Testis (tissue), 5 donors: ENCODE measurements at places on chromosomes 3 and 15. TPM values are rescaled to one million over a fixed set of nuclear protein-coding genes. Genes with fewer than 3 reads are reported as not detected.

The ALPK3 gene
- 4.1 TPM for total RNA-seq

The FGF12 gene
- total RNA-seq: 3.0 TPM

- no peak for DNase-seq
Observed at GRCh38 chr3:21795921-21796320, 44.9 kb upstream of the ZNF385D start.

GRCh38 chr3:60552581-60552980 is 698.7 kb downstream of the FHIT start:
- no peak for DNase-seq

GRCh38 chr3:178059119-178059518 is 477.1 kb upstream of the KCNMB2 start:
- DNase-seq: no peak

DNA sequence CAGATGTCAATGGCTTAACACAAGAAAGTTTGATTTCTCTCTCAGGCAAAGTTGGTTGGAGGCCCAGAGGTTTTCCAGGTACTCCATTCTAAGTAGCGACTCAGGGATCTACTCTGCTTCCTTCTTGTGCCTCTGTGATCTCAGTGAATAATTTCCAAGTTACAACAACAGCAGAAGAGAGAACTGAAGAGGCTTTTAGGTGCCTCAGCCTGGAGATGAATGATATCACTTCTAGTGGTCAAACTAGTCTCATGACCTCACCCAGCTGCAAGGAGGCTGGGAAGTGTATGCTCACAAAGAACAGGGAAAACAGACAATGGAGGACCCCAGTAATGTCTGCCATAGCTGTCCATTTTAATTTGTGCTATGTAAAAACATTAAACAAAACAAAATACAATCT is 4.6 kb upstream of the PRICKLE2 start:
- DNase-seq: no peak

GRCh38 chr3:177693616-177694264 is 496.5 kb upstream of the TBL1XR1 start:
- DNase-seq: no peak

DNA sequence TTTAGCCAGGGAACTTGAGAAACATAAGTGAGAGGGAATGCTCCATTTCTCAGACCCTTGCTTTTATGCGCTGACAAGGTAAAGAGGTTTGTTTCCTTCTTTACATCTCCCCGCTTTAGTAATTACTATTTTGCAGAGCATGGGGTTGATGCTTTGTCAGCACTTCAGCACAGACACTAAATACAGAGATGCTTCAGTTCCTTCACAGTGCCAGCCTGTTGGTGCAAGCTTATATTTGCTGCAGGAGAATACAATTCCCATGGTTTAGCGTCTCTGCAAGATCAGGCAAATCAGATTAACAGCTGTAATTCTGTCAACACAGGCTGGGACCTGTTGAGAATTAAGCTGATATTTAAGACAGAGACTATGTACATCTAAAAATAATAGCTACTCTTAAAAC is 2.9 kb downstream of the FMN1 start:
- no peak for DNase-seq

GRCh38 chr3:15007681-15008141 is 57.4 kb downstream of the MRPS25 start:
- DNase-seq: no peak

DNA sequence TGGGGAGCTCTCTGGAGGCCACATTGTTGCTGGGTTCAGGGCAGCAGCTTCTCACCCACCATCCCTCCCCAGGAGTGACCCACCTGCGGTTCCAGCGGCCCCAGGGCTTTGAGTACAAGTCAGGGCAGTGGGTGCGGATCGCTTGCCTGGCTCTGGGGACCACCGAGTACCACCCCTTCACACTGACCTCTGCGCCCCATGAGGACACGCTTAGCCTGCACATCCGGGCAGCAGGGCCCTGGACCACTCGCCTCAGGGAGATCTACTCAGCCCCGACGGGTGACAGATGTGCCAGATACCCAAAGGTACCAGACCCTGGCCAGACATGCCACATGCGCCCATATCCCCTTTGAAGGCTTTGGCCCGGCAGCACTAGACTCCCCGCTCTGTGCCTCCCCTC is 26.1 kb downstream of the SHF start:
- no peak for DNase-seq
